ENCODE measurements at places on chromosomes 11 and 22.

DNA sequence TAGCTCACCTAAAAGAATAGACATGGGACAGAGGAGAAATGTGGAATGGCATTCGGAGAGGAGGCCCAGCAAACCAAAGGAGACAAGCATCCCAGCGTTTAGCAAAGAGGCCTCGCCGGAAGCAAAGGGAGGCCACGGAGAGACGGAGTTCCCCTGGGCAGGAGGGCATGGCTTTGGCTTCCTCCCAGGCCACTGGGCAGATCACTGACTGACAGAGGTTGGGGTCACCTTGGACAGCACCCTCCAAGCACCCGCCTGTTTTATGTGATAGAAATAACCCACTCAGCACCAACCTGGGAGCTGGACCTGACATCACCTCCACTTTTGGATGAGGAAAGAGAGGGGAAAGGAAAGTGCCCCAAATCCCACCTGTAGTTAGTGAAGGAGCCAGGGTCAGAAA is 434.1 kb downstream of the BRD1 start:
- DNase-seq = no peak

DNA sequence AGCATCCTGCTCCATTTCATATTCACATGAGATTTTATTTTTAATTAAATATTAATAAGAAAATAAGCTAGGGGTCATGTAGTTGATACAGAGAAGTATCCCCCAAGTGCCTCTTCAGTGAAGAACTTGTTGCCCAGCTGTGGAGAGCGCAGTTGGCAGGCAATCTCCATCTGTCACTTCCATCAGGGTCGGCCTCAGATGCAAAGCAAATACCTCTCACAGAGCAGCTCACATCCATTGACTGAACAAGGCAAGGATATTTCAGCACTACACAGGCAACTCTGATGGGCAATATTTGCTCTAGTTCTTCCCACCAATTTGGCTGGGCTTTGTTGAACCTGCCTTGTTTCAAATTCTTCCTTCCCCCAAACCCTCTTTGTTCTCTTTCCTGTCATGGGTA is 129.4 kb downstream of the NOX4 start:
- DNase-seq = no peak

GRCh38 chr11:42066113-42066512 is 606.7 kb upstream of the LRRC4C start:
- no peak for DNase-seq

- no peak for DNase-seq
Measured at GRCh38 chr11:78380615-78381051, 37.0 kb downstream of the GAB2 start.

DNA sequence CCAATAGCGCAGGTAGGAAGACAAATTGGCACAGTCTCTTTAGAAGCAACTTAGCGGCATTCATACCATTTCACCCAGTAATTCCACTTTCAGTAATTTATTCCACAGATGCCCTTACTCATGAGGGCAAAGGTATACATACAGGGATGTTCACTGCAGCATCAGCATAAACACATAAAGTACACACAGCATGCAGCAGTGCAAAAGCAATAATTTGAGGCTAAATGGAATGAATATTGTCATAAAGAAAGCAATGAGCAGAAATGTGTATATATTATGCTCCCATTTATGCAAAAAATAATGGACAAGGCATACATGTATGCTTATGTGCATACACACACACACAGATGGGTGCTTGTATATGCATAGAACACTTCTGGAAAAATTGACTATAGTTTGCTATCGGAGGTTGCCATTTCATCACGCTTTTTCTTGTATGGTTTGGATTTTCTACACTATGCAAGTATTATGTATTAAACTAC is 50.2 kb downstream of the TECTA start:
- no peak for DNase-seq

GRCh38 chr11:98732947-98733346 is 287.8 kb upstream of the CNTN5 start:
- no peak for DNase-seq

GRCh38 chr11:79439886-79440570 is 802 bp downstream of the TENM4 start:
- no peak for DNase-seq

DNA sequence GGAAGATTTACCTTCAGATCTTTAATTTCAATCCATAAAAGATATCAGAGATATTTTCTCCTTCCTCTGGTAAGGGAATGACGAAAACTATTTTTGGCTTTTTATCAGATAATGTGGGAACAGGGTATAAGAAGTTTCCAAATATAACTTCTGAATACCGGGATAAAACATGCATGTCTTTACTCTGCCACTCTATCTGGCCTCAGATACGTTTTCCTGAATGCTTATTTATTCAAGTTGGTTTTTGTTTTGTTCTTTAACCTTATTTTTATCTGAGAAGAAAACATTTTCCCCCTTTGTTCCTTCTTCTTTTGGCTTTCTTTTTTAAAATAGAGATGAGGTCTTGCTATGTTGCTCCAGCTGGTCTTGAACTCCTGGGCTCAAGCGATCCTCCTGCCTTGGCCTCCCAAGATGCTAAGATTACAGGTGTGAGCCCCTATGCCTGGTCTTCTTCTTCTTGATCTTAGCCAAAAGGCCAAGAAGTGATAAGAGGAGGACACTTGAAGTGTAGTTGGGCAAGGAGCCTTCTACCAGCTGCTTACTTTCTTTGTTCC is 1.5 kb downstream of the SERPIND1 start:
- no peak for DNase-seq

DNA sequence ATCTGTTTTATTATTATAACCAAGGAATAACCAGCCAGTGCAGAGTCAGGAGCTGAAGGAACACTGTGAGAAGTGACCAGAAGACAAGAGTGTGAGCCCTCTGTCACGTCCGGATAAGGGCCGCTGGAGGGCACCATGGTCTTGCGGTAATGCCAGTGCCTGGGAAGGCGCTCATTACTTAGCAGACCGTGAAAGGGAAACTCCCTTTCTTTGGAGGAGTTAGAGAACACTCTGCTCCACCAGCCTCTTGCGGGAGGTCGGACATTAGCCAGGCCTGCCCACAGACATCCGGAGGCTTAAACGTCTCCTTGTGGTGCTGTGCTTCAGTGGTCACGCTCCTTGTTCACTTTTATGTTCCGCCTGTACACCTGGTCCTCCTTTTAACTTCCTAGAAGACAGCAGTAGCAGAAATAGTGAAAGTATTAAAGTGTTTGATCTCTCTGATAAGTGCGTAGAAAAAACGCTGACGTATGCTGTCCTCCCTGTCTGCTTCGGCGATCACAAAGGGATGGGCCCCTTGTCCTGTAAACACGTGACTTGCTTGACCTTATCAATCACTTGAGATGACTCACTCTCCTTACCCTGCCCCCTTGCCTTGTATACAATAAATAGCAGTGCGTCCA is 120.6 kb upstream of the LMO1 start:
- peak; percentile 67 for DNase-seq

- no peak for DNase-seq
Measured at GRCh38 chr11:56855217-56855616, 106.7 kb upstream of the OR9G4 start.

DNA sequence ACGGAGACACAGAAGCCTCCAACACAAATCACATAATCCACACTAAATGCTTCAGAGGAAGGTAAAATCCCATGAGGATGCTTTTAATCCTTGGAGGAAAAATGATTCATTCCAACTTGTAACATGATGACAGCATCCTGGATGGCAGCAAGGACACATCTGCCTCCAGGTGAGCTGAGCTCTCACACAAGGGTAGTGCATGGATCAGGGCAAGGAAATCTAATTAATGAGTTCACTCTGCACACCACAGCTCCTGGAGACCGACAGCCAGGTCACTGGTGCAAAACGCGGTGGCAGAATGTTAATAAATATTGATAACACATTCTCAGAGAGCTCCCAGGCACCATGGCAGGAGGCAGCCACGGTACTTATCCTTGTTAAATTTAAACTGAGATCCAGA is 40.3 kb upstream of the CYP2D6 start:
- no peak for DNase-seq

- DNase-seq = no peak
Measured at GRCh38 chr22:45499746-45500145, 2.9 kb upstream of the FBLN1 start.

All from body of pancreas (tissue), 4 donors.